ENCODE measurements at places on chromosomes 4 and X. TPM values are rescaled to one million over a fixed set of nuclear protein-coding genes. Genes with fewer than 3 reads are reported as not detected.
A peak's percentile ranks its signal among the peaks of the same experiment; 100 is the strongest.

SLC16A2 gene
- 13.7 TPM for total RNA-seq

MAML3 gene
- 0.89 TPM for total RNA-seq

EXOC1L gene
- total RNA-seq: not detected

GRCh38 chr4:118120120-118120760 lies 86.0 kb downstream of the NDST3 start:
- no peak for DNase-seq
- H3K36me3 ChIP-seq: no peaks in the 10 kb centered on the region
- no peak overlapping the region for H3K27ac ChIP-seq
- no peaks in the 10 kb centered on the region for H3K4me1 ChIP-seq

DNA sequence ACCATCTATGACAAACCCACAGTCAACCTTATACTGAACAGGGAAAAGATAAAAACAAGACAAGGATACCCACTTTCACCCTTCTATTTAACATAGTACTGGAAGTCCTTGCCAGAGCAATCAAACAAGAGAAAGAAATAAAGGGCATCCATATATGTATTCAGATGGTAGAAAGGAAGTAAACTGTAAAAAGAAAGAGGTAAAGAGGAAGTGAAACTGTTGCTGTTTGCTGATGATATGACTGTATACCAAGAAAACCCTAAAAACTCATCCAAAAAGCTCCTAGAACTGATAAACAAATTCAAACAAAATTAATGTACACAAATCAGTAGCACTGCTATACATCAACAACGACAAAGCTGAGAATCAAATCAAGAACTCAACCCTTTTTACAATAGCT lies 538.7 kb upstream of the PABPC4L start:
- H3K36me3 ChIP-seq: no peaks in the 10 kb centered on the region
- no peak for DNase-seq
- no peak overlapping the region for H3K4me3 ChIP-seq
- H3K4me1 ChIP-seq: no peaks in the 10 kb centered on the region
- no peaks in the 10 kb centered on the region for H3K27me3 ChIP-seq

DNA sequence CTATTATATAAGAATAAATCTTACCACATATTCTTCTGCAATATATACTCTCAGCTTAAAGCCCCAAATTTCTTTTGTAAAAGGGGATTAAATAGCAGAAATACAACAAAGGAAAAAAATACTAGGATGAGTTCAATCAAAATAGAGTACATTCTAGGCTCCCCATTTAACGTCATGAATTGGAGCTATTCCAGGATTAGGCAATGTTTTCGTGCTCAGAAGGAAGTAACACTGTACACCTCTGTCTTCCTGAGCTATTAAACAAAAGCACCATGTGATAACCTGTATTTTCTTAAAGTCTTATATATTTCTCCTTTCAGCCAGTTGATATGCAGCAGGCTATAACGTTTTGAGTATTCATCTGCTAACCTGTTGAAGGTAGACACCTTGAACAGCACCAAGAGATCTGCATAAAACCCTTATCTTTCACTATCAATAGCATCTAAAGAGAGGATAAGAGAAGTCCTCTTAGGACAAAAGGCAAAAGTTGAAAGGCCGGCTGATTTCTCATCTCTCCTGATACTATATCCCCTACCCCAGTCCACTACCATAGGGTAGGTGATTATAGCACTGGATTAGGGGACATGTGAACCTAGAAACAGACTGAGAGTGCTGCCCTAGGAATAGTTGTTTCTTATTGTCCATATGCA lies 31.5 kb downstream of the TEC start:
- no peaks in the 10 kb centered on the region for H3K36me3 ChIP-seq
- peaks cover 13% of the 10 kb centered on the region for H3K4me1 ChIP-seq
- peak; percentile 85 for DNase-seq
- H3K27me3 ChIP-seq: no peaks in the 10 kb centered on the region

GRCh38 chrX:110432906-110433215 lies 74.2 kb downstream of the RTL9 start:
- peaks cover 76% of the 10 kb centered on the region for H3K27me3 ChIP-seq
- no peak overlapping the region for H3K4me3 ChIP-seq
- no peak overlapping the region for H3K27ac ChIP-seq
- H3K36me3 ChIP-seq: no peaks in the 10 kb centered on the region

DNA sequence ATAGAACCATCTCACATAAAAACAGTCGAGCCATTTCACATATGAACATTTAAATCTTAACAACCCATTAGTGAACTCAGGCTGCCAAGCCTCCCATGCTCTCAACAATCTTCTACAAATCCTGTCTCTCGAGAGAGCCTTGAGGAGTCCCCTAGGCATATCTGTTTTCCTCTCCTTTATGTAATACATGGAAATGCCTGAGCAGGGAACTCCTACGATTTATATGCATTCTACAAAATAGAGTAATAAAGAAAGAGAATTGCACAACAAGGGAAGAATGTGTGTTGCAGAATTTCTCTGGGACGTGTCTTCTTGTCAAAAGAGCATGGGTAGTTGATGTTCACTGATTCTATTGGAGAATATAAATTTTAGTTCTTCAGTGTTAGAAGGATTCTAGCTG lies 101.8 kb upstream of the VCX2 start:
- H3K4me1 ChIP-seq: no peaks in the 10 kb centered on the region
- H3K27ac ChIP-seq: no peak overlapping the region
- no peak overlapping the region for H3K4me3 ChIP-seq
- peak; percentile 41 for DNase-seq

GRCh38 chrX:148914783-148915182 lies 414.4 kb downstream of the AFF2 start:
- no peak for DNase-seq
- no peaks in the 10 kb centered on the region for H3K36me3 ChIP-seq
- no peaks in the 10 kb centered on the region for H3K4me1 ChIP-seq

All from MCF 10A (cell line).